ENCODE measurements at places on chromosomes 13 and 19.

- DNase-seq, result no peak
Observed at GRCh38 chr13:85254641-85255040, 544.6 kb downstream of the SLITRK6 start.

DNA sequence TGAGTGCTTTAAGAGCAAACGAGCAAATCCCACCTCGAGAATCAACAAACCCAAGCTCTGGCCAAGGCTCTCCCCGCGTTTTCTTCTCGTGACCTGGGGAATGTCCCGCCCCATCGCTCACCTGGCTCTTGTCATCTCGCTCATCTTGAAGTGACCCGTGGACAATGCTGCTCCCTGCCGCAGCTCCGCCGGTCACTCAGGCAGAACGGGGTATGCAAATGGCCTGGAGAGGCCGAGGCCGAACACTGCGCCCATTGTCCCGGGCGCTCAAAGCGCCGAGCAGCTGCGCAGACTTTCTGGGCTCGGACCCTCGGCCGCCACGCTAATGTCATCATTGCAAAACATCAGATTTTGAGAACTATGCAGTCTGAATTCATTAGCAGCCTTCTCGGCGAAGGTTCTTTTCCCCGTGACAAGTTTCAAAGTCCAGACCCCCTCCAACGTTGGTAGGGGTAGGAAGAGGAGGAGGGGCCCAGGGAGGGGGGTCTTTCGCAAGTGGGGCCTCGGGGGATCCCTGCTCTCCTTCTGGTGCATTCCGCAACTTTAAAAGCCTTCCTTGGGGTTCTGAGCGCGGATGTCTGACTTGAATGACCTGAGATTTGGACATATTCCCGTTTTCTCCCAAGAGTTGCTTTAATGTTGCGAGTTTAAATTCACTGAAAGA, 39.7 kb downstream of the SOX1 start:
- DNase-seq, result no peak

- DNase-seq, result no peak
Observed at GRCh38 chr13:45162194-45162593, 38.7 kb downstream of the KCTD4 start.

DNA sequence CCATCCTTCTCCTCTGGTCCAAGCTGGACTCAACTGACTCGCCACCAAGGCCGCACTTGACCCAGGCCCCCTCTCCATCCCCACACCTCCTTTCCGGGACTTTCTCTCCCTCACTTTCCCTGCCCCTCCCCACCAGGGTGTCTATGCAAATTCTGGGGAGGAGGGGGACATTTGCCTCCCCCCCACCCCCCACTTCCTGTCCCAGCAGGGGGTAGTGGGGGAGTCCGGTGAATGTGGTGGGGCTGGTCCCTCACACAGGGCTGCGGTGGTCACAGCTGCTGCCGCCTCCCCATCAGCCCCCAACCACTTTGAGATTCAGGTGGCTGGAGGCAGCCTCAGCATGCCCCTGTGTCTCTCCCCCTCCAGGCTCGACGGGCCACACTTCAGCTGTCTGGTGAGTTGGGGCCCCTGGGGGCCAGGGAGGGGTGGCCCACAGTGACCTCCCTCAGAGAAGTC, 870 bp downstream of the SPIB start:
- DNase-seq, result no peak

DNA sequence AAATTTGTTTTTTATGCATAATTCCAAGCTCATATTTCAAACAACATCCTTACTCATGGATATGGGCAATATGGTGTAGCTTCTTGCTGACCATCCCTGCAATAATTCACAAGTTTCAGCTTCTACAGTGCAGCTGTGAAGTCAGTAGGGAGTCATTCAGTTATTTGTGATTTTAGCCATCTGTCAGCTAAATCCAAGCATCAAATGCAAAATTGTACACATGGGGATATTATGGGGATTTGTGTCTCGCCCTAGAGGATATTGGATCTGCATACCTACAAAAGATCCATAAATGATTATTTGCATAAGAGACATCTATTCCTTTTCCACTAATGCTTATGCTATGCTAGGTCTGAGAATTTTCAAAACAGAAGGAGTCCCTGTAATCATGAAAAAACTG, 217.9 kb upstream of the SLITRK5 start:
- no peak for DNase-seq

DNA sequence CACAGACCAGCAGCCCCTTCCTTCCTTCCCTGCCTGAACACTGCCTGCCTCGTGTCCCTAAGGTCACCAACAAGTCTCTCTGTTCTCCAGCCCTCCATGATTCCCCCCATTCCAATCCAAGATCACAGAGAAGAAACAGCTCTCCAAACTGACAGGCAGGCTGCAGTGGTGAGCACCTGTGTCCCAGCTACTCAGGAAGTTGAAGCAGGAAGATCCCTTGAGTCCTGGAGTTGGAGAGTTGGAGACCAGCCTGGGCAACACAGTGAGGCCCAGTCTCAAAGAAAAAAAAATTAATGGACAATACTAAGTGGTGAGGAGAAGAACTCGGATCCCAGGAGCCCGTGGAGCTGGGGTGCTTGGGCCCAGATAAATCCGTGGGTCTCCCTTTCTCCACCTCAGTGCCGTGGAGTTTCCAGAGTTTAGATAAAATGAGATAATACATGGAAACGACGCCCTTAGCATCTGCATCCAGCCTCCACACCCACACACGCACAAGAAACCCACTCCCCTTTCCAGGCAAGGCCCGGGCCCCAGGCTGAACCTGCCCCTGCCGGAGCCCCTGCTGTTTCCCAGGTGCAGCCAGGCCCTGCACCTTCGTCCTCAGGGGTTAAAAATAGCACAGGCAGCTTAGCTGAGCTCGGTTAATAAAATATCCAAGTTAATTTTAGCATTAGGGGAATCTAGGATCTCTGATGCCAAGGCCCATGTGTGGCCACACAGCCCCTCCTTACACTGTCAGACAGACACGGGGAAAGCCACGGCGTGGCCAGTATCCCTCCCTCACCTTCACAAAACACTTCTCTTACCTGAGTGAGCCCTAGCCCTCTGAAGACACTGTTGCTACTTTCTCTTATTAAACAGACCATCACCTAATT, 4.7 kb downstream of the RASA3 start:
- no peak for DNase-seq

DNA sequence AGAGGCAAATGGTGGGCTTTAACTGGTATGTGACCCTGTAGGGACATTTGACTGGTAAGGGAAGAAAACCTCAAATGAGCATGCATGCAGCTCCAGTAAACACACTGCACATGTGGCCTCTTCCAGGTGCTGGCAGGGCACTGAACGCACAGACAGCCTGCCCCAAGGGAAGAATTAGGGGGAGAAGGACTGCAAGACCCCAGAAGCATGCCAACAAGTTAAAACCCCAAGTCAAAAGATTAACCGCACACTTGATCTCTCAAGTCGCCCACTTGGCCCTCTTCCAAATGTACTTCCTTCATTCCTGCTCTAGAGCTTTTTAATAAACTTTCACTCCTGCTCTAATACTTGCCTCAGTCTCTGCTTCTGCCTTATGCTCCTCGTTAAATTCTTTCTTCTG, 46.9 kb upstream of the SLITRK1 start:
- DNase-seq, result no peak

GRCh38 chr13:109651854-109652253, 134.5 kb downstream of the IRS2 start:
- no peak for DNase-seq

DNA sequence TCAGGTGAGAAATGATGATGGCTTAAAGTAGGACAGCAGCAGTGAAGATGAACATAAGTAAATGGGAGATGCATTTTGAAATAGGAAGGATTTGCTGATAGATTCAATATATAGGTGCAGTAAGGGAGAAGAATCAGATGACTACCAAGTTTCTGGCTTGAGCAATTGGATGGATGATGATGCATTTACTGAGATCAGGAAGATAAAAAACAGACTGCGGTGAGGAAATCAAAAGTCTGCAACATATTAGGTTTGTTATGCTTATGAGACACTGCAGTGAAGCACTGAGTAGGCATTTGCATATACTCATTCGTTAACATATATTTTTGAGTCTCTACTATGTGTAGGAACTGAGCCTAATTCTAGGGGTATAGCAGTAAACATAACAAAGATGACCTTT, 184.2 kb downstream of the LACC1 start:
- DNase-seq, result no peak

DNA sequence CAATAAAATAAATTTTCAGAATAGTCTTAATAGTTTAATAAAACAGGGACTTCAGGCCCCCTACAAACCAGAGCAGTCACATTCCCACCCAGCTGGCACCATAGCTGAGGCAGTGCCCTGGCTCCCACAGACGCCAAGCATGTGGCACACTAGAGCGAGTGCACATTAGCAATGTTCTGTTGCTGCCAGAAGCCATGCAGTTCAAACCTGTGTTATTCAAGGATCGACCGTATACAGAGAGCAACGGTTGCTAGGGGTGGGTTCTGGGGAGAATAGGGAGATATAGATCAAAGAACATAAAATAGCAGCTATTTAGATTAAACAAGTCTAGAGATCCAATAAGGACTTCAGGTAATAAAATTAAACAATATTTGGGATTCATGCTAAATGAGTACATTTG, 419.3 kb upstream of the KLHL1 start:
- no peak for DNase-seq

GRCh38 chr19:44894946-44895345, 3.9 kb downstream of the TOMM40 start:
- DNase-seq, result no peak

DNA sequence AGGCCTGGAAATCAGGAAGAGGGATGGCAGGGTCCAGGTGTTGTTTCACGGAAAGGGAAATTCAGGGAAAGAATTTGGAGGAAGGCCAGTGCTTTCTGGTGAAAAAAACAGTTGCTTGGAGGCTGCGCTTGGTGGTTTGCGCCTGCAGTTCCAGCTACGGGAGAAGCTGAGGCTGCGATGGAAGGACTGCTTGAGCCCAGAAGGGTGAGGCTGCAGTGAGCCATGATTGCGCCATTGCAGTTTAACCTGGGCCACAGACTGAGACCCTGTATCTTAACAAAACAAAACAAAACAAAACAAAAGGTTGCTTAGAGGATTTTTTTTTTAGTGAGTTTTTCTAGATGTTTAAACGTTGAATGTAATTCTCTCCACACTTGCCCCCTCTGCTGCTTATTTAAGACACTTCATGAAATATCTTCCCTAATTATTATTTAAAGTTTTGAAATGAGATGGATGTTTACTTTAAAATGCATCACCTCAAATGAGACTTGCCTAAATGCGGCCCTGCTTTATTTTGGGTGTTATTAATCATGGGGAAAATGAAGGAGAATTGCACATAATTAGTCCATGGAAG, 75.4 kb upstream of the TRPC4 start:
- no peak for DNase-seq

GRCh38 chr13:26475176-26476110, 82.0 kb upstream of the WASF3 start:
- no peak for DNase-seq

DNA sequence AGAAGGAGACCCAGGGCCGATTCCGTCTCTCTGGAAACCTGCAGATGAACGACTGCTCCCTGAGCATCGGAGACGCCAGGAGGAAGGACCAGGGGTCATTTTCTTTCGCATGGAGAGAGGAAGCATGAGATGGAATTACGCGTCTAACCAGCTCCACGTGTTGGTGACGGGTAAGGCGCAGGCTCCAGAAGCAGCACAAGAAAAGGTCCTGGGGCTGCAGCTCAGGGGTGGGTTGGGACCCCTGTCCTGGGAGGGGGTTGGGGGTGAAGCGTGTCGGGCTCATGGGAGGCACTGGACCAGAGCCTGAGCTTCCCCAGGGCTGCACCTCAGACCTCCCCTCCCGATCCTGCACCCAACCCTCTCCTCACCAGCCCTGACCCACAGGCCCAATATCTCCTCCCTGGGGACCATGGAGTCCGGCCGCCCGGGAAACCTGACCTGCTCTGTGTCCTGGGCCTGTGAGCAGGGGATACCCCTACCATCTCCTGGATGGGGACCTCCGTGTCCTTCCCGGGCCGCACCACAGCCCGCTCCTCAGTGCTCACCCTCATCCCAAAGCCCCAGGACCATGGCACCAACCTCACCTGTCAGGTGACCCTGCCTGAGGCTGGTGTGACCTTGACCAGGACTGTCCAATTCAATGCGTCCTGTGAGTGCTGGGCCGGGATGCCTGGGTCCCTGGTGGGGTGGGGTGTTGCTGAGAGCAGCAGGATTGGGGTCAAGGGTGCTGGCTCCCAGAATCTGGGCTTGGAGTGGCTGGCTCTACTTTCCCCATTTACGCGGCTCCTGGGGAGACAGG, 39.6 kb upstream of the CD33 start:
- DNase-seq, result no peak

DNA sequence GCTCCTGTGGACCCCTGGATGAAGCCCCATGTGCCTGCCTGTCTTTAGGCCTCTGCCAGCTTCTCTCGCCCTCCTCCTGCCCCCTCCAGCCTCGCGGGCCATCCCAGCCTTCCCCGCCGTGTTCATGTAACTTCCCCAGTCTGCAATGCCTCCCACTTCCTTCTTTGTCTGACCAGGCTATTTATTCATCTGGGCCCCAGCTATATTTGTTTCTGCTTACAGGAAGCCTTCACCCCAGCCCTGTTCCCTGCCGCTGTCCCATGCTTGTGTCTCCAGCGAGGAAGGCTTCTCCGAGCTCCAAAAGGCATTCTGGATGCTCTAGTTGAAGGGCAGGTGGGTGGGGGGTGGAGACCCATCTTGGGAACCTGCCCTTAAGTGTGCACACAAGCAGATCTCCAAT, 7.9 kb upstream of the C3 start:
- DNase-seq, result no peak

GRCh38 chr19:2653710-2654707, 48.5 kb downstream of the GNG7 start:
- no peak for DNase-seq

GRCh38 chr19:41407271-41407670, 9.7 kb downstream of the BCKDHA start:
- DNase-seq, result no peak

GRCh38 chr19:55118401-55118991, 1.1 kb upstream of the PPP1R12C start:
- DNase-seq, result no peak

- no peak for DNase-seq
Observed at GRCh38 chr19:53237114-53237777, 17.4 kb downstream of the ZNF677 start.

GRCh38 chr19:38710928-38711725, 33.1 kb downstream of the CAPN12 start:
- DNase-seq, result no peak

GRCh38 chr13:71677124-71677523, 189.9 kb downstream of the DACH1 start:
- no peak for DNase-seq

- peak; percentile 2 for DNase-seq
Observed at GRCh38 chr13:43473437-43473836, 313.3 kb downstream of the ENOX1 start.

GRCh38 chr19:34686455-34686854, 9.0 kb downstream of the ZNF302 start:
- DNase-seq, result no peak

DNA sequence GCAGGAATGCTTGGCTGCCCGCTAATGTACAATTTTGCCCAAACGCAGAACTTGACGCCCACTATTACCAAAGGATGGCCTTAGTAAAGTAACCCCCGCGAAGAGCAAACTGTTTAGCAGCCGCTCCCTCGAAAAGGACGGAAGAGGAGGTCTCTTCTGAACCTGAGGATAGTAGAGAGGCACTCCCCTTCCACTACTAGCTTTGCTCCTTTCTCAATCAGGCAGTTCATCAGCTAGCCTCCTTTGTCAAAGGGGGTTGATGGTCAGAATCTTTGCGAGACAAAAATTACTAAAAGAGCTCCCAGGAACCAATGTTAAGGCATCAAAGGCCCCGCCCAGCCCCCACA, 534 bp downstream of the CAB39L start:
- DNase-seq, result peak; percentile 55

- no peak for DNase-seq
Observed at GRCh38 chr13:95164830-95165229, 136.4 kb downstream of the ABCC4 start.

All from NCI-H1694 (cell line).